ENCODE measurements at places on chromosomes 1 and 21.

GRCh38 chr1:16289959-16290358 lies 53.0 kb upstream of the CPLANE2 start:
- DNase-seq, result no peak

DNA sequence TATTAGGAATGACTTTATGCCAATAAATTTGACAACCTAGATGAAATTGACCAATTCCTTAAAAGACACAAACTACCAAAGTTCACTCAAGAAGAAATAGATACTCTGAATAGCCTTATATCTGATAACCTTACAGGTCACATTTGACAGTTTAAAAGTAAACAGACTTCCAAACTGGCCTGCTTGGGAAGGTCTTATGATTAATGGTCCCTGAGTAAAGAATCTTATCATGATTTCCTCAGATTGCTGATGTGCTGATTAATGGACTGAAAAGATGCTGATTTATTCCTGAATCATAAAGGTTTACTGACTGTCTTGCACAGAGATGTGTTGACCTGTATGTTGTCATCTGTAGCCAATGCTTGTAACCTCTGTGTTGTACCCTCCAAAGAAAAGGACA lies 9.7 kb upstream of the FTCD start:
- DNase-seq, result no peak

DNA sequence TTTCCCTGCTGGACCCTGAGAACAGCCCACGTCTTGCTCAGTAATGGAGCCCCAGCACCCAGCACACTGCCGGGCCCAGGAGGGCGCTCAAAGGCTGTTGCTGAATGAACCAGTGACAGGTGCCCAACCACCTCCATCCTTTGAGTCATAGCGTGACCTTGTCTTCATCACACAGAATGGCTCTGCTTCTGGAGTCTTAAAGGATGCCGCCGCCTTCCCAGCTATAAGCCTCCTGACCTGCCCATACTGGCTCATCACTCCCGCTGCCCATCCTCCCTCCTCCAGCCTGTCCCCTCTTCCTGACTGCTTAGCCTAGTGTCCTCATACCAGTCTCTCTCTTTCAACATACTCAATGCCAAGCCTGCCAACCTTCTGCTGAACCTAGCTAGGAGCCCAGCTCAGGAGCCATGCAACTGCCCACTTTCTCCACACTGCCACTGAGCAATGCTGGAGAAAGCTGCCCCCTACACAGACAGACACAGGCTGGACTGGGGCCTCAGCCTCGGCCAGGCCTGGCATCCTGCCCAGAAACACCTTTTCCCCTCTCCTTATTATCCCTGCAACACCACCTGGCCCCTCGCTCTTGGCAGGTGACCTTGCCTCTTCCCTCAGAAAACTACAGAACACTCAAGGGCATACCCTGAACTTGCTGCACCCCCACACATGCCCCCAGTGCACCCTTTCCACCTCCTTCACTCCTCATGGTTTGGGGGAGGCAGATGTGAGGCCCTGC lies 14.1 kb downstream of the TTC39A start:
- no peak for DNase-seq

DNA sequence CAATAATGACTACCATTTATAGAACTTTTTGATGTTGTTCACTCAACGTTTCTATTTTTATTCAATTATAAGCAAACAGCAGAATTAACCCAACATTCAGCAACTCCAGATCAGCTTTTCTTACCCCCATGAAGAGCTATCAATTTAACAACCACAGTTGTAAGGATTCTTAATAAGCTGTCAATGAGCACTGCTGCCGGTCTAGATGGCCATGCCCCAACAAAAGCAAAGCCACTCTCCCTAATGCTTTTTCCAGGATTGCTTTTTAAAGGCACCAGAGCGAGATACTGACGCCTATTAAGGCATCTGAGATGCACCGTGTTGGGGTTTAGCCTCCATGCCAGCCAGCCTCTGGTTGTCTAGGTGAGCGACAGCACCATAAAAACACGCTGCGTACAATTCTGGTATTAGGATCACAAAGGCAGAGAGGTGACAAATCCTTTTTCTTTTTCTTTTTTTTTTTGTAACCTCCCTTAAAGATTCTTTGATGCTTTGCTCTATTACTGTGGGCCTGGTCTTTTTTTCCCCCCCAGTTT lies 39.5 kb downstream of the PTPRC start:
- DNase-seq, result no peak

- DNase-seq, result no peak
Measured at GRCh38 chr1:12555411-12556367, 62.3 kb downstream of the DHRS3 start.

DNA sequence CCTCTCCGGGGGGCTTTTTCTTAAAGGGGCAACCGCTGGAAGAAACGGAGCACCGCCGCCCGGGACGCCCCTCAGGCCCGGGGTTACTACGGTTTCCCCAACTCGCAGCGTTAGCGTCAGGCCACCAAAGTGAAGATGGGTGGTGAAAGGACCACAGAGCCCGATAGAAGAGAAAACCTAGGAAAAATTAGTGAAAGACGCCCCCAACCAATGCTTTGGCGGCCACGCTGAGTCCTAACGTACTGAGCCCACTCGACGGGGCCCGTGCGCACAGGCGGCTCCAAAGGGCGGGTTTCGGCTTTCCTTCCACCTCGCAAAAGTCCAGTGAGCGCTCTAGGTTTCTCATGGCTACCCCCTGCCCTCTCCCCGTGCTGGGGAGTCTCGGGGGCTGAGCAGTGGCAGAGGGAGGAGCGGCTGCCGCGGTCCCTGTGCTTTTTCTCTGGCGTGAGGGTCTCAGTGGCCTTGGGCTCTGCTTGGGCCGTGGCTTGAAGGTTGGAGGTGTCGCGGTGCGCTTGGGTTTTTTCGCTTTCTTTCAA lies 12.2 kb upstream of the SPEN start:
- no peak for DNase-seq

DNA sequence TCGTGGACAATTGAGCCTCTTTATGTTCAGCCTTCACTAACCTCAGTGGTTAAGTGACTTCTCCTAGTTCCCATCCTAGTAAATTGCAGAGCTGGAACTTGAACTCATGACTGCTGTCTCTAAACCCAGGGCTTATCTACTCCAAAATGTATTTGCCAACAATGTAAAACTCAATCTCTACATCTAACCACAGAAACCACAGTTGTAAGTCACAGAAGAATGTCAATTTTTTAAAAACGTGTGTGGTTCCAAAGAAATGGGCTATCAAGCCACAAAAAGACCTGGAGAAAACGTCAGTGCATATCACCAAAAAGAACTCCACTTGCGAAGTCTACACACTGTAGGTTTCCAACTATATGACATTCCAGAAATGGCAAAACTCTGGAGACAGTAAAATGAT lies 172.6 kb upstream of the HMCN1 start:
- peak; percentile 33 for DNase-seq

- peak; percentile 47 for DNase-seq
Measured at GRCh38 chr1:27643600-27644368, 8.8 kb upstream of the FGR start.

GRCh38 chr1:226211181-226211821 lies 12.2 kb upstream of the MIXL1 start:
- DNase-seq, result no peak

- DNase-seq, result no peak
Measured at GRCh38 chr1:79745929-79746328, 739.4 kb upstream of the ADGRL4 start.

DNA sequence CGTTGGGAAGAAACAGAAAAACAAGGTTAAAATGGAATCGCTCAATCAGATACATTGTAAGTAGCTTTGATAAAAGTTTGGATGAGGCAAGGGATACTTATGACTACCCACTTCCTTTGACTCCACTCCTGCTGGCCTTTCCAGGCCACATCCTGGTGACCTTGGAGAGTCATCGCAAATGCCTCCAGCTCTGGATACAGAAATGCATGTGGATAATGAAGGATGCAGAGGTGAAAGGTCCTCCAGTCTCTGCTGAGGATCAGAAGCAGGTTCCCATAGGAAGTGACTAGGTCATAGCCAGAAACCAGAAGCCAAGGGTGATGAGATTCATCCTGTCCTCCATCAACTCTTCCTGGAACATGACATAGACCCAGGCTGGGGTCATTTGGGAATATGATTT lies 6.2 kb upstream of the CAMK1G start:
- DNase-seq, result no peak

DNA sequence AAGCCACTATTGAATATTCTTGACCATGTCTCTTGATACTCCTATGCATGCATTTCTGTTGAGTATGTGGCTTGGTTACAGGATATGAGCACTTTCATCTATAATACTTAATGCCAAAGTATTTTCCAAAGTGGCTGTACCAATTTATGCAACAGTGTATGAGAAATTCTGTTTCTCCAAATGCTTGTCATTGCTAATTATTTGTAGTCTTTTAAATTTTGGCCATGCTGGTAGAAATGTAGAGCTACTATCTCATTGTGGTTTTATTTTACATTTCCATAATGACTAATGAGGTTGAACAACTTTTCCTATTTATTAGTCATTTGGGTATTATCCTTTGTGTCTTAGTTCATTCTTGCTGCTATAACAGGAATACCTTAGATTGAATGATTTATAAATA lies 71.4 kb upstream of the TSPAN2 start:
- DNase-seq, result no peak

GRCh38 chr21:46597031-46597430 lies 7.9 kb downstream of the S100B start:
- no peak for DNase-seq

DNA sequence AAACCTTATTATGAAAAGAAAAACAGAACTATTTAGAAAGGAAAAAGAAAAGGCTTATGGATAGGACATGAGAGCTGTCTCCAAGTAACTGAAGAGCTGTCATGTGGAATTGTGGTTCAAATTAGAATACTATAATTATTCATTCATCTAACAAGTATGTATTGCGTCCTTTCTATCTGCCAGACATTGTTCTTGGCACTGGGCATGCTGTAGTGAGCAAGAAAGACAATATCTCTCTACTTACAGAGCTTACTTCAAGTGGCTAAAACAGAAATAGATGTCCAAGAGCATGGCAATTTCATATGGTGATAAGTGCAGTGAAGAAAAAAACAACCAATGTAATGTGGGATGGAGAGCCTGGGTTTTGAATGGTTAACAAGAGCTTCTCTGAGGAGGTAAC lies 413.0 kb downstream of the DPYD start:
- DNase-seq, result no peak

GRCh38 chr1:24386241-24386640 lies 27.3 kb downstream of the STPG1 start:
- DNase-seq, result no peak

GRCh38 chr1:37561133-37562132 lies 4.7 kb downstream of the DNALI1 start:
- no peak for DNase-seq

- no peak for DNase-seq
Measured at GRCh38 chr1:83950106-83950661, 48.7 kb downstream of the TTLL7 start.

DNA sequence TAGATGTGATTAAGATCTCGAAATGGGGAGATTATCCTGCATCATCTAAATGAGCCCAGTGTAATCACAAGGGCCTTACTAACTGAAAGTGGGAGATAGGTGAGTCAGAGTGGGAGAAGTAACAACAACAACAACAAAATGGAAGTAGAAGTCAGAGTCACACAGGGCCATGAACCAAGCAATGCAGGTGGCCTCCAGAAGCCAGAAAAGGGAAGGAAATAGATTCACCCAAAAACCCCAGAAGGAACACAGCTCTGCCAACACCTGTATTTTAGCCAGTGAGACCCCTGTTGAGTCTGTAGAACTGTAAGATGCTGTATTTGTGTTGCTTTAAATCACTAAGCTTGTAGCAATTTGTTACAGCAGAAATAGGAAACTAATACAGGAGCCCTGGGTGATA lies 4.1 kb downstream of the TAGLN2 start:
- DNase-seq, result peak; percentile 28

- DNase-seq, result no peak
Measured at GRCh38 chr1:10675813-10676212, 120.6 kb downstream of the CASZ1 start.

DNA sequence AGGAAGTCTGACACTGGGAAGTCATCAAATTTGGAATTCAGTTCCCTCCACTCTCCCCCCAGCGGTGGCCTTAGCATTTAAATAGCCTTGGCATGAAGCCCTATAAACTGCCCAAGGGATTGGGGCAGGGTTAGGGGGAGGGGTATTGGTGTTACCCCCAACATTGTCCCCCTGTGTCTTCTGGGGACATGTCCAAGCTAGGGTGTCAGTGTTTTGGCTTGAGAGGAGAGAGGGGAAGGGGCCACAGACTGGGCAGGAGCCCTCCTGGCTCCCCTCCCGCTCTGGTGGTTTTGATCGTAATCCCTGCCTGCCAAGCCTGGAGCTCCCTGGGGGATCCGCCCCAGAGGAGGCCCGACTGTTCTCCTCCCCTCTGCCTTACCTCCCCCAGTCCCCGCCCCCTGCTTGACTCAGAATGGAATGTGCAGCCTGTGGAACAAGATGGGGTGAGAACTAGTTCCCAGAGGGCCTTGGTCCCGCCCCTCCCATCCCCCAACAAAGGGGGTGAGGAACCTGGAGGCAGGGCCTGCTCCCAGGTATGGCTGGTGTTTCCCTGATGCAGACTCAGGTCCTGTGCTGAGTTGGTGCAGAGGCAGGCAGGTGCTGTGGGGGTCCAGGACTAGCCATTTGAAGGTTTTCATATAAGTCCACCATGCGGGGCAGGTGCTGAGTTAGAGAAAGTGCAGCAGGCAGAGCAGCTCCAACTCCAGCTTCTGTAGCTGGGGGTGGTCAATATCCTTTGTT lies 7.4 kb downstream of the SOX13 start:
- no peak for DNase-seq

DNA sequence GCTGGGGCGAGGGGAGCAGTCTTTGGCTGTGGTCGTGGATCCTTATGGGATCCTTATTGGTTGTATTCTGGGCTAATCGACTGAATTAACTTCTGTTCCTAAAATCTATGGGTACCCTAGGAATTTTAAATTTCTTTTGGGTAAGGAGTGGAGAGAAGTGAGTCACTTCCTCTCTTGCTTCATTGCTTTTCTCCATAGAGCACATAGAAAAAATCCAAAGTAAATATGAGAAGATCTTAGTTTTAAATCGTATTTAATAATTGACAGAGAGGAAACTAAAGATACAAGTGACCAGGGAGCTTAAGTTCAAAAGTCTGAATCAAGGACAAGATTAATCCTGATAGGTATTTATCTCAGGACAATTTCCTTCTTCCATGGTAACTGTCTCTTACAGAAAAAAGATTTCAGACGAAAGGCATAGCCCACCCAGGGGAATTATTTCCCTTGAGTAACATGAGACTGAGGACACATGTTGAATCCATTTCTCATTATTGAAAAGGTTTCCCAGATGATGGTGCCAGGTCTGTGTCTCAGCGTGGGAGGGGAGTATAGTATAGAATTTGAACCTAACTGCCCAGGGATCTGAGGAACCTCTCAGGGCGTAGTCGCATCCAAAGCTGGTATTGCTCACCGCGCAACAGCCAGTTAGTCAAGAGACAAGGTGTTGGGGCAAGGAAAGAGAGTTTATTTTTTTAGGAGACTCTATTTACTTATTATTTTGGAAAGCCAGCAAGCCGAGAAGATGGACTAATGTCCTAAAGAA lies 28.7 kb upstream of the FASLG start:
- DNase-seq, result no peak

- DNase-seq, result no peak
Measured at GRCh38 chr1:64878931-64879611, 87.3 kb downstream of the JAK1 start.

DNA sequence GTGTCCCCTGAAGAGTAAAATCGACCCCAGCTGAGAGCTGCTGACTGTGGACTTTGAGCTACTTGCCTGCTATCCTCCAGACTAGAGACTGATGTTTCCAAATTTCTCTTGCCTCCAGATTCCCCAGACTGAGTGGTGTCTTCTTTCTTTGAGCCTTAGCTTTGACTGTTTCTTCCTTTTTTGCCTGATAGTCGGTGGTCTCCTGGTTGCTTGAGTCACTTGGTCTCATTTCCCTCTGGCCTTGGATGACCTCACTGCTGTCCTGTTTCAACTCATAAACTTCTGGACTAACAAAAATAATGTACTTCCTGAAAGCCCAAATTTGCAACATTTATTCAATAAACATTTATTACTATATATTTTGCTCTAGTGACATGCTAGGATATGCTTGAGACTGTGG lies 52.9 kb upstream of the DIPK1A start:
- no peak for DNase-seq

Measured in T-helper 2 cell treated with Interferon-gamma antibody and Interleukin-4, amounts not matched to agents 5 μg/mL and 100 μg/mL, for 36 hours (primary cell).